ENCODE measurements at places on chromosomes 11 and 22.

GRCh38 chr11:118938491-118939403 is 13.0 kb upstream of the BCL9L start:
- DNase-seq, result no peak

- DNase-seq, result no peak
Observed at GRCh38 chr11:129960216-129961214, 42.1 kb downstream of the PRDM10 start.

GRCh38 chr22:39428597-39429071 is 28.2 kb upstream of the MGAT3 start:
- DNase-seq, result no peak

DNA sequence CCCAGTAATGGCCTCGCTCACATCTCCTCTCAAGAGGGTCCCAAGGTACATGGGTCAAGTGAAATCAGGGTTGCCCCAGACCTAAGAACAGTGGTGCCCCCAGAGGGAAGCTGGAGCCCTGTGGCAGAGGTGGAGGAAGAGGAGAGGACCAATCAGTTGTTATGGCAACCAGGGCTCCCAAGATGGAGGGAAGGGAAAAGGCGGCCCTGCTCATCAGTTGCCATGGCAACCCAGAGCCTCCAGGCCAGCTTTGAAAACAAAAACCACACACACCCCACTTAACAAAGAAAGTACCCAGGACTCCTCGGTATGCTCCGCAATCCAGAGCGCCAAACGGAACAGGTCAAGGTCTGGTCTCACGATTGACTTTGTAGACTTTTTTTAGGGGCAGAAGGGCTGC is 53.5 kb upstream of the SLC35C1 start:
- DNase-seq, result no peak

GRCh38 chr11:102837156-102837555 is 6.3 kb downstream of the MMP3 start:
- DNase-seq, result no peak

DNA sequence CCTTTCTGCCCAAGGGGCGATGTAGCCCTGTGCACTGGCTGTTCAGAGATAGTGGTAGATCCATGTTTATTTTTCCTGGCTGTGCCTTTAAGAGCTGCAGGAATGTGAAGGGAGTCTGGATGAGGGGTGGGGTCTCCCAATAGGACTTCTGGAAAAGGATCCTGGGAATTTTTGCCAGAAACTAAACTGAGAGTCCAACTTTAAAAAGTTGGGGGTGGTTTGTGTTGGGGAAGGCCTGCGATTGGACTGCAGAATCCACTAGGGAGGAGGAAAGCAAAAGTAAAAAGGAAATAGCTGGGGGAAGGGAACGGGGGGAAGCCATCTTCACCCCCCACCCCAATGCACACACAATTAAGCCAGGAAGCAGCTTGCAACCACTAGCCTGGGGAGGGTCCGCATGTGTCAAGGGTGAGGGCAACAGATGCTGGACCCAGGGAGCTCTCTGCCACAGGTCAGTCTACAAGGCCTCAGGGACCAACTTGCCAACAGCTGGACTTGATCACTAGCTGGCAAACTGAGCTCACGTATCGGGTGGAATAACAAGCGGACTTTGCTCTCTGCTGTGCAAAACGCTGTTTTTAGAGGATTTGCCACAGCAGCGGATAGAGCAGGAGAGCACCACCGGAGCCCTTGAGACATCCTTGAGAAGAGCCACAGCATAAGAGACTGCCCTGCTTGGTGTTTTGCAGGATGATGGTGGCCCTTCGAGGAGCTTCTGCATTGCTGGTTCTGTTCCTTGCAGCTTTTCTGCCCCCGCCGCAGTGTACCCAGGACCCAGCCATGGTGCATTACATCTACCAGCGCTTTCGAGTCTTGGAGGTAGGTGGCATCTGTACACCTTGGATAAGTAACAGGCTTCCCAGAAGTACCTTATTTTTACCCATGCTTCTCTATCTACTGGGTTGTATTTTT is at the start of gene OLFML1:
TSS of gene OLFML1 (plus strand) at position 321 of the 912 bp plus-strand sequence. CDS start at position 691, 370 bp downstream.
- no peak for DNase-seq

DNA sequence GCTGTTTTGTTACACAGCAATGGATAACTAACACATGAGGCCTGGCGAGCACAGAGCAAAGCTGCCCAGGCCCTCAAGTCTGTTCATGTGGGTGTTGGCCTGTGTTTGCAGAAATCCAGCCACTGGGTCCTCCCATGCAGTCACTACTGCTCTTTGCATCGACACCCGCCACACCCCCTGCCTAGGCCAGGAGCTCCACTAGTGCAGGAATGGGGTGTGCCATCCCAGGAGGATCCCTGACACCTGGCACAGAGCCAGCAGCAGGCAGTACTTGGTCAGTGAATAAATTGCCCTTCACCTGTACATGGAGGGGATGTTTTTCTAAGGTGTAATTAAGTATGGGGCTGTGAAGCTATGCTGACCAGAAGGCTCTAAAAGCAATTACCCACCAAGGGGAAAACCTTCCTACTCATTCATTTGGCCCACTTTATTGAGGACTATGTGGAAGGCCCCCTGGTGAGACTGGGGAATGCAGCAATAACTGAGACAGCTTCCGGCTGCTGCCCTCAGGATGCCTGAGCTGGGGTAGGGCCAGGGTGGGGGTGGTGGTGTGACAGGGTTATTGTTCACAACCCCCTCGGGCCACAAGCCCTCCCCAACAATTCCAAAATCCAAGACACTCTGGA is 160.8 kb downstream of the CRYBB2 start:
- no peak for DNase-seq

GRCh38 chr11:10380921-10381320 is 74.1 kb upstream of the AMPD3 start:
- no peak for DNase-seq

- no peak for DNase-seq
Observed at GRCh38 chr22:38940811-38941384, 16.5 kb upstream of the APOBEC3A start.

GRCh38 chr11:61904539-61905048 is 12.8 kb downstream of the RAB3IL1 start:
- DNase-seq, result no peak

DNA sequence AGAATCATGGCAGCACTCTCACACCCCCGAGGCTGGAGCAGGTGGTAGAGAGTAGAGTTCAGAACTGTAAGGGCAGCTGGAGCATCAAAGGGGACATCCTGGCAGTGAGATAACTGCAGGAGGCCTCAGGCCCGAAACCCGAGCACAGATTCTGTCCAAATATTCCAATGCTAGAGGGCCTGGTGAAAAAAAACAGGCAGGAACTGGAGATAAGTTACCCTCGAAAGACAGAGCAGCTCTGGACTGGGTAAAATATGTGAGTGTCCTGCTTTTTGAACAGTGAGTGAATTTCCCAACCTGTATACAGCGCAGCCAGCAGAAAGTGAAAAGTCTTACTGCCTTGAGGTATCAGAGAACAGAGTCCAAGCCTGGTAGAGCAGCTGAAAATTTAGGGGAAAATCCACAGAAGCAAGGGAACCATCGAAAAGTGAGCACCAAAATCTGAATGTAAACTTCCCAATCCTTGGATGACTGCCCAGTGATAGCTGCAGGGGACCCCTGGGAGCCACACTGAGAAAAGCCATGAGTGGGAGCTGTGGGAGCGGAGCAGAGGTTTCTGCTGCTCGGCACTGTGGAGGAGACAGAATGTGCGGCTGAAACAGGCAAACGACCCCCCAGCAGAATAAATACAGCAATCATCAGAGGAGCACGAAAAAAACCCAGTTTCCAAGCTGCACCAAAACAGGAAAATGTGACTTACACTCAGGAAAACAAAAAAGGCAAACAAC is 50.6 kb downstream of the WNT11 start:
- DNase-seq, result no peak

- peak; percentile 56 for DNase-seq
Observed at GRCh38 chr11:2987881-2988861, 4.0 kb downstream of the NAP1L4 start.

- DNase-seq, result no peak
Observed at GRCh38 chr22:37559901-37560607, at the start of gene CDC42EP1. Gene CDC42EP1, plus strand, starts transcription at chr22:37560480. Its CDS starts 5,870 bp downstream, at chr22:37566350.

DNA sequence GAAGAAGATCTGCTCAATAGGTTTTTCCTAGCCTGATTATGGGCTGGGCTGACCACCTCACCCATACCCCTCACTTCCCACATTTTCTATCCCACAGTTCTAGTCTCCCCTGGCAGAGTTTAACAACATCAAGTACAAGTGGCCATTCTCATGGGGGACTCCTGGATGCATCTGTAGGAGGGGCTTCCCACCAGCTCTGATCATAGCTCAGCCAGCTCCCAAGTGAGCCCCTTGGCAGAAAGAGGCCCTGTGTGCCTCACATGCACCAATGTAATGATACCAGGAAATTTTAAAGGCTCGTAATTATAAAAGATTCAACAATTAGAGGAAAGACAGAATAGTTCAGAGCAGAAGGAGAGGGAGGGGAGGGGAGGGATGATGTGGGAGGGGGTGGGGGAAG is 144.2 kb upstream of the SYT13 start:
- DNase-seq, result no peak

DNA sequence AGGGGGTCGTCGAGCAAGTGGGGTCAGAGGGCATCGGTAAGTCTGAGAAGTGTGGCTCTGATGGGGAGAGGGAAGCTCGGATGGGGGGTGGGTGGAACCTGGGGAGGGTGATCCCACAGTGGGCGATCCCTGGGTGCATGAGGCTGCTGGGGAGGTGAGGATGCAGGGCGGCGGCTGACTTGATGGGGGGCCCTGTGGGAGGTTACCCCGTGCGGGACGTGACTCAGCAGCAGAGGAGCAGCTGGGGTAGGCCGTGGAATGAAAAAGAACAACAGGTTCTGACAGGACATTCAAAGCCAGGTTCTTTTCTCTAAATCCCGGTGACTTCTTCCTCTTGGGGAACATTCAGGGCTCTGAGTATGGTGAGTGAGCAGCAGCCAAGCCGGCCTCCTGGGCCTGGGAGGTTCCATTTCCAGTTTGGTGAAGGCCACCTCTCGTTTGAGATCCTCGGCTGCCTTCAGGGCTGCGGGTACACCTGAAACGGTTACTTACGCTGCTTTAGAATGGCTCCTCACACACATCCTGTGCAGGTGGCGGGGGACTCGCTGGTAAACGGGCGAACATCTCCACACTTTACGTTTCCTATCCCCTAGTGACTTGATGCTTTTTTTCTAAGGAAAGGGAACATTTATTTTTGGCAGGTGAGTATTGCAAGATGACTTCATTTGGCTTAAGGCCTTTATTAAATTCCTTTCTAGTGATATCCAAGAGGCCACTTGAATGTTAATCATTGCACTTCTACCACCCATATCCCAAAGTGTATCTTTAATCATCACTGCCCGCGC is 278.2 kb downstream of the TBC1D22A start:
- DNase-seq, result no peak

DNA sequence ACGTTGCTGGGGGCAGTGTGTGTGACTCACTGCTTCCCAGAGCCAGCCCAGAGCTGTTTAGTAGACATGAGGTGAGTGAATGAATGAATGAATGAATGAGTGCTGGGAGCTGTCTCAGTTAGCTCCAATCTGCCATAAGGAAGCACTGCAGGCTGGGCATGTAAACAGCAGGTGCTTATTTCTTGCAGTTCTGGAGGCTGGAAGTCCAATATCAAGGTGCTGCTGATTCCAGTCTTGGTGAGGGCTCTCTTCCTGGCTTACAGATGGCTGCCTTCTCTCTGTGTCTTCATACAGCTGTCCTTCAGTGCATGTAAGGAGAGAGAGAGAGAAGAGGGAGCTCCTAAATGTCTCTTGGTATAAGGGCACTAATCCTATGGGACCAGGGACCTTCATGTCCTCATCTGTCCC is 4.1 kb downstream of the C11orf21 start:
- DNase-seq, result peak; percentile 9

GRCh38 chr11:116053548-116053919 is 549.3 kb upstream of the CADM1 start:
- DNase-seq, result no peak

DNA sequence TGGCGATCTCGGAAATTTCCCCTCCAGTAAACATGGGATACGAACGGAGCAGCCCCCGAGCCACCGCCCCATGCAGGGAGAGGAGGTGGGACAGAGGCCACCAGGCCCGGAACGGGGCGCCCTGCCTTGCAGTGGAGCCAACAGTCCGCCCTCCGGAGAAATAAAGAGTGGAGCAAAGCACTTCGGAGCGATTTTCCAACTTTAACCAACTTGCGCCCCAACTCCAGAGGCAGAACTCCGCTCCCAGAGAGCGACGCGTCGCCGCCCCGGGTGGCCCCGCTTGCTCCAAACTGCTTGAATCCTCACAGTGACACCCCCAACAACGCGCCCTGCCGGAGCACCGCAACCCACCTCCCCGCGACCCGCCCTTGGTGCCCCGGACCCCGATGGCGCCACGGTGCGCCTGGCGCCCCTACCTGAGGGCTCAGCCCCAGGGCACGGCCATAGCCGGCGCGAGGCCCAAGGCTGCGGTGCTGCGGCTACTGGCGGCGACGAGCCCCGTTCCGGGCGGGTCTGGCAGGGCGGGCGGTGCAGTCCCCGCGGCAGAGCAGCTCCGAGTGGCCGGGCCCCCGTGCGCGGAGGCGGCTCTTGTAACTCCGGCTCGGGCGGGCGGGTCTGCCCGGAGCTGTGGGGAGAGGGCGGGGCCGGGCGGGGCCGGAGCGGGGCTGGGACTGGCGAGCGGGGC is at the start of gene AHNAK:
TSS of gene AHNAK (minus strand) at position 563 of the 685 bp plus-strand sequence. CDS start 10,708 bp downstream, outside the sequence.
- peak; percentile 70 for DNase-seq

DNA sequence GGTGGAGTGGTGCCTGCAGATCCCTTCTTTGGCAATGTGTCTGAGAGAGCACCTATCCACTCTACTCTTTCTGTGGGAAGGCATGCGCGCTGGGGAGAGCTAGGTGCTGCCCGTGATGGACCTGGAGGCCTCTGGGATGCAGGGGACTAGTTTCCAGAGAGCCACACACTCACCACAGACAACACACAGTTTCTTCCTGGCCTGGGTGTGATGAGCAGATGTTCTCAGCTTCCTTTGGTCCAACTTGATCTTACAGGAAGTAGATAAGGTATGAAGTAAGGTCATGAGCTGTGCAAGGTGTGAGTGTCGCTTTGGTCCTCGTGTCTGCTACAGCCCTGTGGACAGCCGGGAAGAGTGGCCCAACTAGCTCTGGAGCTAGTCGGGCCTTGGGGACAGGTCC is 27.3 kb upstream of the SUSD2 start:
- peak; percentile 35 for DNase-seq

GRCh38 chr11:629237-629583 is 2.2 kb upstream of the SCT start:
- DNase-seq, result no peak

DNA sequence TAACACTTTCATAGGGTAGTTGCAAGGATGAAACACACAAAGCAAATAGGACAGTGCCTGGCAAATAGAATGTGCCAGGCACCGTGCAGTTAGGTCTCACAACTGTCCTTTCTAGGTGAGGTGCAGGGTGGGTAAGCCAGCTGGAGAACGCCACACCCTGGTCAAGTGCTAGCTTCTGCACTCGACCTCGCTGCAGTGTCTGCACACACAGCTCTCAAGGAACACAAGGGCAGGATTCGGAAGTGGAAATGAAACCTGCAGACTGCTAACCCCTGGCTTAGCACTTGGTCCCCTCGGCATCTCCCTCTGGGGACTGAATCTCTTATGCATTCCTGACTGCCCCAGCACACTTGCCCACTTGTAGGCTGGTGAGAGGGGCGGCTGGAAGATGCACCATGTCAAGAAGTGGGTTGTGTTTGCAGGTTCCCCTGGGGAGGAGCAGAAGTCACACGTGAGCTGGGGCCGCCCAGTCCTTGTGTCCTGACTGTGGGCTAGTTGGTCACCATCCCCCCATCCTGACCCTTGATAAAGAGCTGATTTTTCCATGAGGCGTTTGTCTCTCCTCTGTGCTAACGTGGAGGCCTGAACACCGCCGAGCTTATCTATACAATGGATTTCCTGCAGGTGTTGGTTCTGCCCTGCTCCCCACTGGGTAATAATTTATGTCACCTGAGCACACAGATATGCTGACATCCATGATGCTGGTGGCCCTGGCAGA is 89.0 kb downstream of the MICAL2 start:
- DNase-seq, result no peak

All from CD8-positive, alpha-beta T cell (primary cell).